ENCODE measurements at places on chromosomes 4 and X.

DNA sequence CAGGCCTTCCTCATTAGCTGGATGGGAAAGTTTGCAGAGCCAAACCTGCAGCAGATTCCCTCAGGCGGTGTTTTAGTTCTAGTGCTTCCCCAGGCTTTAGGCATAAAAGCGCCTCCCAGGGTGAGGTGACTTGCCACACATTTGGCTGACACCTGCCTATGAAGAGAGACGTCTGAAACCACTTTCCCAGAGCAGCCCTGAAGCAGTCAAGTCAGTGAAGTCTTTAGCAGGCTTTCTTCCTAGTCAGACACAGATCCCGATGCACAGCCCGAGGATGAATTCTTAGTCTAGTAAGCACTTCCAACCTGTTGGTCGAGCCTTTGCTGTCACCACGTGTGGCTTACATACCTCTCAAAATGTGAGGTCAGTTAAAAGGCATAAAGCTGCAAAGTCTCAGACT is 484.1 kb downstream of the SMARCA1 start:
- no peak for DNase-seq

DNA sequence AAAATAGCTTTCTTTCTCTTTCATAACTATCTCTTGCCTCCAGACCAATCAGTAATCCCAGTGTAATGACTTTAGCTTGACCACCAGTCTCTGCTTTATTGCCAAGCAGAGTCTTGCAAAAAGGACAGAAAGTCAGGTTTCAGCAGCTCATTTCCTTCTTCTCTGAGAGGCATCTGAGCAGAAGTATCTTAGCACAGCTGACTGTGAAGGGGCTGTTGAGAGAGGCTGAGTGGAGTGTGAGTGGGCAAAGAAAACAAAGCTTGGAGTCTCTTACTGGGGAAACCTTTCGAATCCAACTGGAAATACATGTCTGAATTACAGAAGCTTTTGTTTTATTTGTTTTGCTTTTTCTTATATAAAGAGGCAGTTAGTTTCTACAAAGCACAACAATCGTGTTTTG is 170.3 kb upstream of the IGFBP7 start:
- no peak for DNase-seq

DNA sequence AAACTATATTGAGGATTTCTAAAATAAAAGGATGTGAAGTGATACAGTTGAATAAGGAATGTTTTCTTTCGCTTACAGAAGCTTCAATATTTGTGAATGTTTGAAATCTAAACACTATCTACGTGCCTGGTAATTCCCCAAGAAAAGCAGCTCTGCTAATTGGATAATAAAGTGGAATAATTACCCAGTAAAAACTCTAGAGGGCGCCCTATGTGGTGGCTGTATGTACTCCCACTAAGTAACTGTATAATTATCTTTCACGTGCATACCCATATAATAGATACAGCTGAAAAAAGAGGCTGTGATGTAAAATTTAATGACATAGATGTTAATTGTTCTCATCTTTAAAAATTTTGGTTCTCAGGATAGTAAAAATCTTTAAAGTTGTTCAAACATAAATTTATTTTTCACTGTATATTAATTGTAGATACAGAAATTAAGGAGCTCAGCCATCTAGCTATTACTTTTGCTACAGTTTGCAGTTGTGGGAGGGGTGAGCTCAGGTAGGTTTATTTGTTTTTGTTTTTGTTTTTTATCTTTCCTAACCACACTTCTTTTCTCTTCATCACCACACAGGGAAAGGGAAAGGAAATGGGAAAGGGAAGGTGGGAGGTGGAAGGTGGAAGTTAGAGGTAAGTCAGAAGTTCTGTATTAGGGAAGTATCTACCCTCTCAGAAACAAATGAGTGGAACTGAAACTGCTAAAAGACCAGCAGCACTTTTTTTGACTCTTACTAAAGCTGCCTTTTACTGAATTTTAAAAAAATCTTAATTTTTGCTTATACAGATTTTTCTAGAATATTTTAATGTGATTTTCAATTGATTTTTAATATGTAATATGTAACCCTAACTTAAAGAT is 151.7 kb upstream of the RPS6KA6 start:
- no peak for DNase-seq

- no peak for DNase-seq
These were observed 86.7 kb upstream of the TRIM2 start for GRCh38 chr4:153117554-153117953.

GRCh38 chrX:131072871-131073571 is 14.9 kb downstream of the ARHGAP36 start:
- DNase-seq: no peak

- no peak for DNase-seq
These were observed 135.8 kb upstream of the ATP6AP2 start for GRCh38 chrX:40444798-40445496.

DNA sequence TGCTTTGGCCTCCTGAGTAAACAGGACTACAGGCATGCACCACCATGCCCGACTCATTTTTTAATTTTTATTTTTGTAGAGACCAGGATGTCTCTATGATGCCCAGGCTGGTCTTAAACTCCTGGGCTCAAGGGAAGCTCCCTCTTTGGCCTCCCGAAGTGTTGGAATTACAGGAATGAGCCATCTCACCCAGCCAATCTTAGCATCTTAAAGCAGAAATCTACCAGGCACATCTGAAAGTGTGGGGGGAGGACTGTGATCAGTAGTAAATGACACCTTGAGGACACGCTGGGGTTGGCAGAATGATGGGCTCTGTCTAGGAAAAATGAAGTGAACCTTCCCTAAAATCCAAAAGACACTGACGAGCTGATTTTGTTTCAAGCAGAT is 149.2 kb downstream of the SPATA18 start:
- no peak for DNase-seq

- DNase-seq: no peak
These were observed 592.4 kb downstream of the ACTRT1 start for GRCh38 chrX:127459790-127460189.

DNA sequence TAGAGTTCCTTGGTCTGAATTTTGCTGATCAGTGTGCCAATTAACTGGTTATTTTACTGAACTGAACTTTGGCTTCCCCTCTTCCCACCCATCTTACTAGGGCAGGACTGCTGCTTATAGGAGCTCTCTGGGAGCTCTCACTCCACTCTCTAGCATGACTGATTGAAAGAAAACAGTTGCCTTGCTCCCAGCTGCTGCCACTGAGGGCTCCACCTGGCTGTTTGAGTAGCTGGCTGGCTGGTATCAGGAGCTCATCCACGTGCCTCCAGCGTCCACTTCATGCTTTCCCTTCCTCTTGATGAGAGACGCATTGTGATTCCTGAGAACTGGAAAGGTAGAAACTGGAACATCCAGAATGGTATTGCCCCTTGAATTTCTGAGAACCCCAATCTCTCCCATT is 73.0 kb upstream of the KLHL13 start:
- DNase-seq: no peak

DNA sequence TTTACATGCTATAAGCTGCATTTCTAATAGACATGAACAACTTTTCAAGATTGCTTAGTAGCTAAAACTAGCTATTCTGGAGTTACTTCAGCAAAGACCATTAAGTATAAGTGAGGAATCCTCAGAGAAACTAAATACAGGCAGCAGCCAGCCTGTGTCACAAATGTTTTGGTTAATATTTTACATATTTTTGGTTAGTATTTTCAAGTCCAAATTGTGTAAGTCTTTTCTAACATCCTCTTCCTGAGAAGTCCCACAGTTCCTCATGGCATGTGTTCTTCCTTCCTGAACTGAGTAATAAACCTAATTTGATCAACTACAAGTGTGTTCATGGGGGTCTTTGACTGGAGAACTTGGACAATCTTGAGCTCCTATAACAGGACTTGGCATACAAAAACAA is 42.4 kb upstream of the MCF2 start:
- no peak for DNase-seq

- no peak for DNase-seq
These were observed 75.3 kb upstream of the USP38 start for GRCh38 chr4:143109376-143109775.

GRCh38 chrX:124940531-124940930 is 379.1 kb upstream of the TEX13C start:
- no peak for DNase-seq

All from T-helper 17 cell (primary cell).